ENCODE measurements at places on chromosomes 2 and 18. TPM values are rescaled to one million over a fixed set of nuclear protein-coding genes. Genes with fewer than 3 reads are reported as not detected.

DNA sequence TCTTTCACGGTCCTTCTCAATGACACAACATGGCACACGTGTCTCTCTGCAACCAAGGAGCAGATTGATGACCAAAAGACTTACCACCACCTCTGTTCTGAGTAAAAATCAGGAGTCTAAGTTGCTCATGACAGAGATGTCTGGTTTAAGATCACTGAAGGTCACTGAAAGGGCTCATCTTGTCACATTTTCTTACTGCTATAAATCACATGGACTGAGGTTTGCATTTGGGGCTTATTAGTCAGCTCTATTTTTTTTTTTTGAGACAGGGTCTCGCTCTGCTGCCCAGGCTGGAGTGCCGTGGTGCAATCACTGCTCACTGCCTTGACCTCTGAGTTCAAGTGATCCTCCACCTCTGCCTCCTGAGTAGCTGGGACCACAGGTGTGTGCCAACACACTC, 19.4 kb downstream of the CFLAR start:
- peaks cover 46% of the 10 kb centered on the region for H3K36me3 ChIP-seq
- H3K4me1 ChIP-seq, result peaks cover 75% of the 10 kb centered on the region
- DNase-seq, result peak; percentile 49

GRCh38 chr2:172972005-172972619, 103.5 kb upstream of the MAP3K20 start:
- no peaks in the 10 kb centered on the region for H3K27me3 ChIP-seq
- peak; percentile 25 for DNase-seq
- H3K27ac ChIP-seq, result no peak overlapping the region
- no peak overlapping the region for H3K4me3 ChIP-seq

DNA sequence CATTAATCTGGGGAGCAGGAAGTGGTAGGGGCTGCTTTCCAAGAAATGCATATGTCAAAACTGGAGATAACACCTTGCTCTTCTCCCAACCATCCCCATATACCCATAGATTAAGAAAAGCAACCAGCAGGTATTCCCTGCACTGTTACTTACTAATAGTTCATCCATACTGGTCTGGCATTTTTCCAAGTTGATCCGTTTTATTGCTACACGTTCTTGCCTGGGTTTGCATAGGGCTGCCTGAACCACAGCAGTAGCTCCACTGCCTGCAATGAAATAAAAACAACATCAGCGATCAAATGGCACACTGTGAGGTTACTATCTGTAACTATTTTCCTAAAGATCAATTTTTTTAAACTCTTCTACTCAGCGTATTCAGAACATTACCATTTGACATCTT, 65.6 kb downstream of the STK39 start:
- no peak for DNase-seq
- no peaks in the 10 kb centered on the region for H3K4me1 ChIP-seq
- H3K4me3 ChIP-seq, result no peak overlapping the region
- no peaks in the 10 kb centered on the region for H3K36me3 ChIP-seq
- H3K27ac ChIP-seq, result no peak overlapping the region

GRCh38 chr2:216680951-216681629, 14.3 kb downstream of the IGFBP5 start:
- no peak for DNase-seq
- H3K36me3 ChIP-seq, result peaks cover 77% of the 10 kb centered on the region
- H3K27ac ChIP-seq, result no peak overlapping the region
- H3K4me3 ChIP-seq, result no peak overlapping the region
- H3K4me1 ChIP-seq, result peaks cover 32% of the 10 kb centered on the region

- no peak for DNase-seq
- no peaks in the 10 kb centered on the region for H3K4me1 ChIP-seq
- H3K4me3 ChIP-seq, result no peak overlapping the region
- H3K36me3 ChIP-seq, result no peaks in the 10 kb centered on the region
- H3K27ac ChIP-seq, result no peak overlapping the region
- H3K27me3 ChIP-seq, result no peaks in the 10 kb centered on the region
Observed at GRCh38 chr2:134982603-134983002, 64.0 kb downstream of the CCNT2 start.

DNA sequence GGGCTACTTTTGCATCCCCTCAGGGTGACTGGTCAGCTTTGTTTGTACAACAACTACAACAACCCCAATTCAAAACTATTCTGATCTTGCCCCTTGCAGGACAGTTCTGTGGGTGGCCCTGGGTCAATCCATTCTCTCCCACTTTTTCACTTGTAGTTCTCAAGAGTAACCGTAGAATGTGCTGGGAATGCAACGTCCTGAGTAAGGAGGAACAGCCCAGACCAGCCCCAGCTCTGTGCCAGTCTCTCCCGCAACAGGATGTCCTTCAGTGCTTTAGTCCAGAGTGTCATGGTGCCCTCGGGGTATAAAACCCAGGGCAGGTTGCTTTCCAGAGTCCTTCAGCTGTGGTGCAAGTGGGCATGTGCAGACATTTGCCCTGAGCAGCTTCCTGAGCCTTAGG, 22.1 kb upstream of the TEX51 start:
- H3K27ac ChIP-seq, result no peak overlapping the region
- no peaks in the 10 kb centered on the region for H3K4me1 ChIP-seq
- no peak overlapping the region for H3K4me3 ChIP-seq
- no peaks in the 10 kb centered on the region for H3K36me3 ChIP-seq

GRCh38 chr2:88451811-88452564, 505 bp downstream of the FOXI3 start:
- DNase-seq, result peak; percentile 14
- H3K4me3 ChIP-seq, result no peak overlapping the region
- H3K27ac ChIP-seq, result no peak overlapping the region

DNA sequence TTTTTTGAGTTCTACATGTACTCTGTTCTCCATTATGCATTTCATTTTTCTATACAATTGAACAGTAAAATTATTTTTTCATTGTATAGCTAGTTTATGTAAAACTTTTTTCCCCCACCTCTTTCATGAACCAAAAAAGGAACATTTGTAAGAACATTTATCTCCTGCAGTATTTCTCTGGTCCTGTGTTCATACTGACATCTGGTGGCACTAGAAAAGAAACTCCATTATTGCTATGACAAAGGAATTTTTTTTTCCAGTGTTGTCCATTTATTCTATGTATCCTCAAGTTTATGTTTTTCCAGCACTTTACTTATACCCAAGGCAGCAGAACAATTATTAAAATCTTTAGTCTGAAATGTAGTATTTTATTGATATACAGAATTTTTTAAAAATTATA, 27.4 kb upstream of the CHAC2 start:
- no peaks in the 10 kb centered on the region for H3K27me3 ChIP-seq
- no peaks in the 10 kb centered on the region for H3K36me3 ChIP-seq
- DNase-seq, result no peak
- no peak overlapping the region for H3K4me3 ChIP-seq

- H3K27me3 ChIP-seq, result no peaks in the 10 kb centered on the region
- no peak overlapping the region for H3K4me3 ChIP-seq
- no peaks in the 10 kb centered on the region for H3K4me1 ChIP-seq
- no peak for DNase-seq
Observed at GRCh38 chr2:128661311-128661710, 342.6 kb upstream of the HS6ST1 start.

- H3K27me3 ChIP-seq, result no peaks in the 10 kb centered on the region
- DNase-seq, result no peak
- no peaks in the 10 kb centered on the region for H3K4me1 ChIP-seq
- H3K4me3 ChIP-seq, result no peak overlapping the region
- H3K36me3 ChIP-seq, result no peaks in the 10 kb centered on the region
- H3K27ac ChIP-seq, result no peak overlapping the region
Observed at GRCh38 chr2:143529118-143529720, 400.0 kb downstream of the ARHGAP15 start.

GRCh38 chr18:62152844-62153243, 34.0 kb downstream of the PIGN start:
- H3K27me3 ChIP-seq, result no peaks in the 10 kb centered on the region
- no peak overlapping the region for H3K4me3 ChIP-seq
- no peaks in the 10 kb centered on the region for H3K4me1 ChIP-seq

GRCh38 chr2:27320958-27321543, 1.8 kb downstream of the MPV17 start:
- no peak overlapping the region for H3K4me3 ChIP-seq
- H3K27me3 ChIP-seq, result no peaks in the 10 kb centered on the region
- H3K36me3 ChIP-seq, result peaks cover under 1% of the 10 kb centered on the region

GRCh38 chr2:11824901-11825828, 78.7 kb downstream of the LPIN1 start:
- H3K4me1 ChIP-seq, result peaks cover 14% of the 10 kb centered on the region
- DNase-seq, result no peak
- peaks cover 43% of the 10 kb centered on the region for H3K36me3 ChIP-seq
- H3K4me3 ChIP-seq, result no peak overlapping the region
- no peaks in the 10 kb centered on the region for H3K27me3 ChIP-seq

- no peak overlapping the region for H3K27ac ChIP-seq
- no peak for DNase-seq
- peaks cover 11% of the 10 kb centered on the region for H3K4me1 ChIP-seq
- H3K4me3 ChIP-seq, result no peak overlapping the region
- H3K27me3 ChIP-seq, result no peaks in the 10 kb centered on the region
Observed at GRCh38 chr18:23684515-23685197, 4.6 kb upstream of the LAMA3 start.

- H3K36me3 ChIP-seq, result no peaks in the 10 kb centered on the region
- DNase-seq, result no peak
- H3K27me3 ChIP-seq, result no peaks in the 10 kb centered on the region
- no peak overlapping the region for H3K27ac ChIP-seq
- H3K4me1 ChIP-seq, result no peaks in the 10 kb centered on the region
Observed at GRCh38 chr2:99806758-99807157, 316.9 kb upstream of the REV1 start.

DNA sequence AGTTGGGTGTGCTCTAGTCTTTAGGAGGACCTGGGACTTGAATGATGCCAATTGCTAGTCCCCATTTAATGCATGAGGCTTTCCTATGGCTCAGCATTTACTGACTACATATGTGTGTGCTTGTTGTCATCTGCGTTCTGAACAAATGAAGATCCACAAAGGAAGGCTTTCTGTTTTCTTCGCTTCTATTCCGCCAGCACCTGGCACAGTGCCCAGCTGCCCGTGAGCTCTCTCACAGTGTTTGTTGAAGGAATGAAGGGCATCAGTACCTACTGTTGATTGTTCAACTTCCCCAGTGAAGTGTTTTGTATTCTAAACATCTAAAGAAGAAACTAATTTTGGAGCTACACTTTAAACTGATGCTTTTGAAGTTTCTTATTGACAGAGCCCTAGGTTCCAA, 122.4 kb upstream of the LINC00305 start:
- H3K4me3 ChIP-seq, result no peak overlapping the region

- no peaks in the 10 kb centered on the region for H3K27me3 ChIP-seq
- no peak overlapping the region for H3K4me3 ChIP-seq
- no peak for DNase-seq
- H3K36me3 ChIP-seq, result no peaks in the 10 kb centered on the region
- no peak overlapping the region for H3K27ac ChIP-seq
Observed at GRCh38 chr2:25920786-25921415, 42.6 kb upstream of the ASXL2 start.

DNA sequence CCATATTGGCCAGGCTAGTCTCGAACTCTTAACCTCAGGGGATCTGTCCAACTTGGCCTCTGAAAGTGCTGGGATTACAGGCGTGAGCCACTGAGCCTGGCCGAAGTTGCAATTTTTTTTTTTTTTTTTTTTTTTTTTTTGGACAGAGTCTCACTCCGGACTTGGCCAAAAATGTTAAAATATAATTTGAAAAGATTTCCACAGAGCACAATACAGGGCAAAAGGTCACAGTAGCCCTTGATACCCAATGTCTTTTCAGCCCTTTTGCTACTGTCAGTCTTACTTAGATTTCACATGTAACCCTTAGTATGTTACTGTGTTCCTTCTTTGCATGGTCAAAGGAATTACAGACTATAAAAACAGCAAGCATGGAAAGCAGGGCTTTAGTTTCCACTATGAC, 42.6 kb upstream of the MAPRE2 start:
- no peak for DNase-seq
- no peaks in the 10 kb centered on the region for H3K27me3 ChIP-seq
- H3K36me3 ChIP-seq, result no peaks in the 10 kb centered on the region
- H3K4me1 ChIP-seq, result no peaks in the 10 kb centered on the region

- no peaks in the 10 kb centered on the region for H3K4me1 ChIP-seq
- no peaks in the 10 kb centered on the region for H3K27me3 ChIP-seq
- H3K4me3 ChIP-seq, result no peak overlapping the region
- H3K27ac ChIP-seq, result no peak overlapping the region
Observed at GRCh38 chr2:60413069-60413813, 140.2 kb downstream of the BCL11A start.

DNA sequence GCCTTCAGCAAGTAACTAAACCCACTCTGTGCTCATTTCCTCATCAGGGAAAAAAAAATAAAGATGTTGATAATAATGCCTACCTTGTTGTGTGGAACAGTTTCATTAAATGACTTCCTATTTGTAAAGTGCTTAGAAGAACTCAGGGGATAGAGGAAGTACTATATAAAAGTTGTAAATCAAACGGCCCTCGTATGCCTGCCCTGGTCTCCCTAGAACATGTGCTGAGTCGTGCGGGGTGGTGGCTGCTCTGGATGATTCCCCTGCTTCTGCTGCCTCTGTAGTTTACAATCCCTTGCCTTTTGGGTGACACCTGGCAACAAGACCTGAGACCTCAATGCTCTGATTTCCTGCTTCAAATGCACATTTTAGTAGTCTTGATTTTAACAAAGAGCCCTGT, 170.0 kb downstream of the CERS6 start:
- no peaks in the 10 kb centered on the region for H3K4me1 ChIP-seq
- H3K36me3 ChIP-seq, result no peaks in the 10 kb centered on the region
- no peak for DNase-seq
- no peaks in the 10 kb centered on the region for H3K27me3 ChIP-seq

DNA sequence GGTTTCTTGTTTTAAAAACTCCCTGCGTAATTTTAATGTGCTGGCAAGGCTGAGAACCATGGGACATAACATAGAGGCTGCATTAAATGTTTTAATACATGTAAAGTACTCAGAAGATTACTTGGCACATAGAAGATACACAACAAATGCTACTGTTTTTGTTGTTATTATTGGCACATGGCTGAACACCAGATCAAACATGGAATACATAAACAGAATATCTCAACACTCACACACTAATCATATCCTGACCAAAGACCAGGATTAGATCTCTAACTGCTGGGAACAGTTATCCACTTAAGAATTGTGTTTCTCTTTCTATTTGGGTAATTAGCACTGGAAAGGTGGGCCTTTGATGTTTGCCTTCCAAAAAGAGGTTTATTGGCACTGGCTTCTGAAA, 69.3 kb downstream of the KCNE4 start:
- no peaks in the 10 kb centered on the region for H3K4me1 ChIP-seq
- no peak overlapping the region for H3K27ac ChIP-seq
- DNase-seq, result no peak
- no peak overlapping the region for H3K4me3 ChIP-seq
- no peaks in the 10 kb centered on the region for H3K27me3 ChIP-seq
- no peaks in the 10 kb centered on the region for H3K36me3 ChIP-seq

PCARE gene
- total RNA-seq, result 0.11 TPM

C1QL2 gene
- total RNA-seq, result not detected

SRD5A2 gene
- total RNA-seq, result not detected

MC2R gene
- not detected for total RNA-seq

SYT4 gene
- 3.0 TPM for total RNA-seq

CAVIN2 gene
- total RNA-seq, result 147 TPM

SFTPB gene
- total RNA-seq, result 72.6 TPM

ABCB11 gene
- total RNA-seq, result 0.11 TPM

ACADL gene
- 72.7 TPM for total RNA-seq

AAK1 gene
- total RNA-seq, result 170 TPM

STPG4 gene
- total RNA-seq, result not detected

PLEK gene
- total RNA-seq, result 12.0 TPM

IL1RN gene
- 1.3 TPM for total RNA-seq

GRHL1 gene
- 7.9 TPM for total RNA-seq

ARHGEF33 gene
- 1.5 TPM for total RNA-seq

TCF23 gene
- not detected for total RNA-seq

MAP2 gene
- 90.3 TPM for total RNA-seq

RNF125 gene
- 6.7 TPM for total RNA-seq

PFN4 gene
- total RNA-seq, result 3.5 TPM

TANC1 gene
- total RNA-seq, result 68.3 TPM
